ENCODE measurements at places on chromosomes 11 and 22.

- no peak for DNase-seq
Observed at GRCh38 chr11:119410501-119410900, 12.5 kb downstream of the THY1 start.

DNA sequence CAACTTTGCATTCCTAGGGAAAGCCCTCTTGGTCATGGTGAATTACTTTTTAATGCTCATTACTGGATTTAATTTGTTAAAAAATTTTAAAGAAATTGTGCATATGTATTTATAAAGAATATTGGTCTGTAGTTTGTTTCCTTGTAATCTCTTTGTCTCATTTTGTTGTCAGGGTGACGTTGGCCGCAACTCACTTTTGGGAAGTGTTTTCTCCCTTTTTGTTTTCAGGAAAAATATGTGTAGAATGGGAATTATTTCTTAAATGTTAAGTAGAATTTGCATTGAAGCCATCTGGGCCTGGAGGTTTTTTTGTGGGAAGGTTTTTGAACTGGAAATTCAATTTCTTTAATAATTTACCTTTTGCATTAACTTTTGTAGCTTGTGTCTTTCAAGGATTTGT, 149.1 kb downstream of the UVRAG start:
- no peak for DNase-seq

DNA sequence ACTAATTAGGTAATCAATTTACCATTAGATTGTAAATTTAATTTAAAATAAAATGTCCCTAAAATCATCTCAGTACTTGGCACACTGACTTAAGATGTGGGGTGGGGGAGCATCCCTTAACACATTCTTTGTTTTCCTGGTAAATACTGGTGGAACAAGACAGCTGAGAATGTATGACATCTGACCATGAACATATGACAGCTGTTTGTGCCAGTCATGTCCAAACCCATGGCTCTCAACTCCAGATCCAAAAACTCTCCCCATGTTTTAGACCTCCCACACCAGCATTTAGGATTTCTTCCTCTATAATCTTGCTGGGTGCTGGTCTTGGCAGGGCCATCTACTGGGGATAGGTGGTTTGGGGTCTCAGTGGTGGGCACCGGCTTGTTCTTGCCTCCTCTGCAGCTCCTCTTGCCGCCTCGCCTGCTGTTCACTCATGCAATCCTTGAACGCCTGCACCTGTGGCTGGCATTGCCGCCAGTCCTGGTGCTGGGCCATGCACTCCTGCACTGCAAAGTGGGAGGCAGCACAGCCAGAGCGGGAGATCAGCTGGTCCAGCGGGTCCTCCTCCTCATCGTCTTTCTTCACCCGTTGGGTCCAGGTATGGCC, 3.8 kb downstream of the COA4 start:
- DNase-seq: no peak

DNA sequence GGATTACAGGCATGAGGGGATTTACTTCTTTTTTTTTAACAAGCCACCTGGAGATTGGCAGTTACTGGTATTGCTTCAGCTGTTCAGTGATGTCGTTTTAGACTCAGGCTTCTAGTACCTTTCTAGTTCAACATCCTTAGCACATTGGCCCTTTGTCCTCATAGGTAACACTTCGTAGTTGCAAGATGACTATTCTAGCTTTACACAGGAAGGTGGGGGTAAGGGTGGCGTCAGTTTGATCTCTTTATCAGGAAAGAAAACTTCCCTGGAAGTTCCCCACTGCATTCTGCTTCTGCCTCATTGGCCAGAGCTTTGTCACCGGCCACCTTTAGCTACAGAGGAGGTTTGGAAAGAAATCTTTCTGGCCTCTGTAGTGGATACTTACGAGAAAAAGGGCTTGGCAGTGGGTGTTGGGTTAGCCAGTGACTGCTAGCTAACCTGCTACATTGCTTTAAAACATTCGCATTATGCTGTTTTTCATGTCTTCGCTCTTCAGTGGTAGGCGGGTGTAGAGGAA, 40.7 kb downstream of the SFI1 start:
- peak; percentile 33 for DNase-seq

DNA sequence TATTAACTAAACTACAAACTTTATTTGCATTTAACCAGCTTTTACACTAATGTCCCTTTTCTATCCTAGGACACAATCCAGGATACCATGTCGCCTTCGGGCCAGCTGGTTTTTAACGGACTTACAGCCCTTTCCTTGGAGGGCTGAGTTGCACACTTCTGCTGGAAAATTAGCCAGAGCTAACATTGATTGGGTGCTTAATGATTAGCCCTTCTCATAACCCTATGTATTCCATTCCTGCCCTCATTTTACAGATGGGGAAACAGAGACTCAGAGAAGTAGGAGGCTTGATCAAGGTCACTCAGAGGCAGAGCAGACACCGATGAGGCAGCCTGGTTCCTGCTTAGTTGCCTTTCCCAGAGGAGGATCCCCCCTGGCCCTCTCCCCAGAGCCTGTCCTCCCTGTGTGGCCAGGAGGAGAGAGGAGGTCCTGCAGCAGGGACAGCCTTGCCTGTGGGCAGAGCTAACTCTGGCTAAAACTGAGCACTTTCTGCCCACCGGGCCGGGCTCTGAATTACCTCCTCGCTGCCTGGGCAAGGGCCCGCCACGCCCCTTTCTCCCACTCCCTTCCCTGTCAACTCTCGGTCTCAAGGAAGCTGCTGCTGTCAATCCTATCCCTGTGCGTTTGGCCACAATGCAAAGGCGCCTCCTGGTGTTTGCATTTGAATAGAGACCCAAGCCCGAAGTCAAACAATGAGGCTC, 59.6 kb upstream of the PAX6 start:
- peak; percentile 15 for DNase-seq

GRCh38 chr22:46794067-46794466, 31.6 kb downstream of the TBC1D22A start:
- DNase-seq: no peak

GRCh38 chr11:8634498-8634897, 40.5 kb upstream of the STK33 start:
- DNase-seq: no peak

GRCh38 chr11:78731027-78731426, 156.4 kb upstream of the NARS2 start:
- DNase-seq: no peak

DNA sequence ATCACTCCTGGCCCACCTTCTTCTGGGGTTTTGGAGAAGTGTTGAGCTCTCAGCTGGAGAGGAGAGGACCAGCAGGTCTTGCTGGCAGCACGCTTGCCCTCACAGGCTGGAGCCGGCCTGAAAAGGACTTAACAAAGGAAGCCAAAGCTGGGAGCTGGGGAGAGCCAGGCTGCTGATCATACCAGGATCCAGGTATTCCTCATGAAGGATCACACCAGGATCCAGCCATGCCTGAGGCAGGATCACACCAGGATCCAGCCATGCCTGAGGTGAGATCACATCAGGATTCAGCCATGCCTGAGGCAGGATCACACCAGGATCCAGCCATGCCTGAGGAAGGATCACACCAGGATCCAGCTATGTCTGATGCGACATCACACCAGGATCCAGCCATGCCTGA, 17.0 kb downstream of the MRGPRD start:
- no peak for DNase-seq

GRCh38 chr22:49139492-49140151, 688.1 kb downstream of the BRD1 start:
- no peak for DNase-seq

DNA sequence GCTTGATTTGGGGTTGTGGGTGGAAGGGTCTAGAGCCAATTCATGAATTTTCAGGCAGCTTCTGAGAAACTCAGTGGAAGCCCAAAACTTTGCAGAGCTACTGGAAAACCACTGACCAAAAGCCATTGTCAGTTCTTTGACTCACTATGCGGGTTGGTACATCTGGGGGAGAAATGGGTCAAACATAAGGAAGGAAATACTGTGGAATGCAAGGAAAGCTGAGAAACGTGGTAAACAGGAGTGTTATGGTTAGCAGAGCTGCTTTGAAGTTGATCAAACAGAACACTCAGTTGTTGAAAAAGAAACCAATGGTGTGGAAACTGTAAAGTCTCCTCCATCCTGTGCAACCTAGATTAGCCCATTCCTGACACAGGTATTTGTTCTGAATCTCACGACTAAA, 6.3 kb upstream of the ABTB2 start:
- DNase-seq: no peak

DNA sequence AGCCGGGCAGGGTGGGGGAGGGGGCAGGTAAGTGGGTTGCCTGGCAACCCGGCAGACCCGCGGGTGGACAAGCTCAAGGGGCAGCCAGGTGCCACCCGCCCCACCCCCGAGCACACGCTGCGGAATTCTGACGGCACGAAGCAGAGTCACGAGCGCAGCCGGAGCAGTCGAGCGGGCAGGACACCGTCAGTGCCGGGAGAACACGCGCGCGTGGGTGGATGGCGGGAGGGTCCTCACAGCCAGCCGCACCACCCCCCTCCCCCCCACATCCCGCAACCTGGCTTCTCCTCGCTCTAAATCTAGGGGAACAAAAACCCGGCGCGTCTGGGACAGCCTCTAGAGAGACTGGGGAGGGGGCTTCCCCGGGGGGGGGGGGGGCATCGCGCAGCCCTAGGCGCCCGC, 133.1 kb upstream of the HSD17B12 start:
- DNase-seq: no peak

- DNase-seq: peak; percentile 54
Observed at GRCh38 chr22:32985899-32986765, 72.0 kb downstream of the SYN3 start.

DNA sequence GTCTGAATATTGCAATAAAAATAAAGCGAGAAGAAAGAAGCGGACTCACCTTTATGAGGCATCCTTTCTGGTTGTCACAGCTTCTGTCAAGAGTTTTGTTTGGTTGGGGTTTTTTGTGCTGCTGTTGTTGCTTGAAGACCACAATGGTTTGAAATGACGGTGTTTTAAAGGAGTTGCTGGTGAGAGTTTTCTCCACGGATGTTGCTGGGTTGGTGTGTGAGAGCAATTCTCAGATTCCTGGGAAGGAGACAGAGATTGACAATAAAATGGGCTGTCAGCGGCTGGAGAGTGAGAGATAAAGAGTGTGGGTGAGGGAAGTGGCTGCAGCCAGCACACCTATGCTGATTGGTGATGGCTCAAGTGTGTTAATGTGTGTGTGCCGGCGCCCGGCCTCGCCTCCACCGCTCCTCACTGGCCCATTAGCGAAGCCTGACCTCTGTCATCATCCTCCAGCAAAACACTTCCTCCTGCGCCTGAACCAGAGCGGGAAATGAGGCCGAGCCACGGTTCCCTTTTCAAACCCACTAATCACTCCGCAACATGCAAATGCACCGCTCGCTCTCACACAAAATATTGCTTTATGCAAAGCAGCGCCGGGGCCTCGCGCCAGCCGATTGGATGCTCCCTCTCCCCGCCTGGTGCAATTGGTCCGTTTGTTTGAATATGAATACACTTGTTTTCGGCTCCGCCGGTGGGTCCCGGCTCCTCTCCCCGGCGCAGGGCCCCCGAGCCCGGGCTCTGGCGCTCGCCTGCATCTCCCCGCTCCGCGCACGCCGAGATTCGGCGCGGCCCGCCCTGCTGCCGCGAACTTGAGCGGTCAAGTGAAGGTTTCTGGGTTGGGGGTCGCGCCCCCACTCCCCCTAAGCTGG, at the start of gene PAX6:
PAX6 (minus strand) TSS at position 544 of the 869 bp plus-strand sequence. CDS start 4,911 bp downstream, outside the sequence.
- DNase-seq: peak; percentile 70

- DNase-seq: no peak
Observed at GRCh38 chr11:102286292-102286691, 31.0 kb upstream of the BIRC3 start.

DNA sequence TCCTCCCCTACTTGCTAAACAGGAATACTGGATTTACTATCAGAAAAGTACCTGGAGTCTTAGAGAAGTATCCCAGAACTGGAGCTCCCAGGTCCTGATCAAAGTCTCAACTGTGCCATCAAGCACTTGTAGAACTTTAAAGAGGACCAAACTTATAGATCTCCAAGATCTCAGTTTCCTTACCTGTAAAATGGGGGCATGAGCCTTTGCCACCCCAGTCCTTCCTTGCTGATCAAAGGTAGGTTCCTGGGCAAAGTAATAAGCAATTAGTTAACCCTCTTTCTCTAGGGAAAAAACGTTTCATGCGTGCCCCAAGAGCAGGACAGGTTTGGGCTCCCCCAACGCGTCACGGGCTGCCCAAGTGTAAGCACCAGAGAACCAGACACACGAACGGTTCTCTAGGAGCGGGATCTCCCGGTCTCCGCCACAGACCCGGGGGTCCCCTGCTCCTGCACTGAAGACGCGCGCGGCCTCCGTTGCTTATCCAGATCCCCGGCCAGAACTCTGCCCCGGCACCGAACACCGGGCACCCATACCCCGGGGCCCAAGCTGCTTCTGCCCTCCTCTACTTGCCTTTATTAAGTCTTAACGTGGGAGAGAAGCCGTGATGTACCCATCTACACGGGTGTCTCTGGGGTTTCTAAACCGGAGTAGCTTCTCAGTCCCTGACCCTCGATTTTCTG, 505 bp downstream of the ZNF214 start:
- no peak for DNase-seq

GRCh38 chr11:120229451-120230424, 10.2 kb upstream of the POU2F3 start:
- DNase-seq: no peak

DNA sequence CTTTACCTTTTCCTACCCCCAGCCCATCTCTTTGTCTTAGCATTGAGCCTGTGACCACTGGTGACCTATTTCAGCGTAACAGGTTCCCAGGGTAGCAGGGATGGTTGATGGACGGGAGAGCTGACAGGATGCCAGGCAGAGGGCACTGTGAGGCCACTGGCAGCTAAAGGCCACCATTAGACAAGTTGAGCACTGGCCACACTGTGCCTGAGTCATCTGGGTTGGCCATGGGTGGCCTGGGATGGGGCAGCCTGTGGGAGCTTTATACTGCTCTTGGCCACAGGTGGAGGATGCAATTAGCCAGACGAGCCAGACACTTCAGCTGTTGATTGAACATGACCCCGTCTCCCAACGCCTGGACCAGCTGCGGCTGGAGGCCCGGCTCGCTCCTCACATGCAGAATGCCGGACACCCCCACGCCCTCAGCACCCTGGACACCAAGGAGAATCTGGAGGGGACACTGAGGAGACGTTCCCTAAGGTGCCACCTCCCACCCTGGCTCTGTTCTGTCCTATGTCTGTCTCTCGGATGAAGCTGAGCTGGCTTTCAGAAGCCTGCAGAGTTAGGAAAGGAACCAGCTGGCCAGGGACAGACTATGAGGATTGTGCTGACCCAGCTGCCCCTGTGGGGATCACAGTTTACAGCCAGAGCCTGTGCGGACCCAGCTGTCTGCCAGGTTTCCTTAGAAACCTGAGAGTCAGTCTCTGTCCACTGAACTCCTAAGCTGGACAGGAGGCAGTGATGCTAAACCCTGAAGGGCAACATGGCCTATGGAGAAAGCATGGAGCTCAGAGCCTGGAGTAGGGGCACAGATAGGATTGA, 29.8 kb downstream of the PIK3IP1 start:
- no peak for DNase-seq

DNA sequence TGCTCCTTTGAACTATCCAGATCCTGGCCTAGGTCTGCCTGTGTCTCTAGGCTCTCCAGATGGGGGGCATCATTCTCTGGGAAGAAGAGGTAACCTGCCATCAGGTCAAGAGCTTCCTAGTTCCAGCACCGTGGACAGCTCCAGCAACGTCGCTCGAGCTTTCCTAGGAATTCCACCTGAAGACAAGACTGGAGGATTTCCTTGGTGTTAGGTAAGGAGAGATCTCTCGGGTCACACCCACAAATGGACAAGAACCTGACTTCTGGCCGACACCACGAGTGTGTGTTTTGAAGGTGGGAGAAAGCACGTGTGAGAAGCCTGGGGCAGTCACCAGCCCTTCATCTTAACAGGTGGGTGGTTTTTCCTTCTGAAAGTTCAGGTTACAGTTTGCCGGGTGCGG, 1.2 kb downstream of the PRG3 start:
- DNase-seq: no peak
